ENCODE measurements at places on chromosomes 1 and 21.

- DNase-seq: no peak
These were observed 256.1 kb upstream of the PTBP2 start for GRCh38 chr1:96465441-96465840.

- peak; percentile 63 for DNase-seq
These were observed 579 bp upstream of the TENT5C start for GRCh38 chr1:117605164-117605773.

GRCh38 chr1:158179301-158180041 lies 1.2 kb upstream of the CD1D start:
- DNase-seq: no peak

GRCh38 chr1:244849189-244849866 lies 13.9 kb downstream of the COX20 start:
- no peak for DNase-seq

DNA sequence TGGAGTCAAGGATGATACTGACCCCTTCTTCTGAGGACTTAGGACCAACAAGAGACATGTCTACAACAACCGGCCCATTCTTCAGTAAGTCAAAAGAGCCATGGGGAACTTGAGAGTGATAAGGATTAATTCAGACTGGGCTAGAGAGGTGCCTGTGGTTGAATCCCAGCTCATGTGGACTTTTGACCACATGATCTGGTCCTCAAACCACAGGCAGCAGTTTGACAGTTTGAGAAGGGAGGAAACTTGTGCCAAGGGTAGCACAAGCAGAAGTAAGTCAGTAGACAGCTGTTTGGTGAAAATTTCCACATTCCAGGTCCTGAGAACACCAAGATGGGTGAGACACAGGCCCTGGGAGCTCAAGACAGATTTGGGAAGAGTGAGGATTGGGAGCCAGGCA lies 19.8 kb downstream of the SH3BP5L start:
- peak; percentile 10 for DNase-seq

- peak; percentile 13 for DNase-seq
These were observed 49.5 kb upstream of the CD46 start for GRCh38 chr1:207702317-207702716.

- DNase-seq: no peak
These were observed 708 bp downstream of the CHRNB2 start for GRCh38 chr1:154568157-154568815.

GRCh38 chr1:992362-992761 lies 7.5 kb downstream of the HES4 start:
- DNase-seq: no peak

GRCh38 chr1:20949871-20950590 lies 162.9 kb upstream of the HP1BP3 start:
- no peak for DNase-seq

DNA sequence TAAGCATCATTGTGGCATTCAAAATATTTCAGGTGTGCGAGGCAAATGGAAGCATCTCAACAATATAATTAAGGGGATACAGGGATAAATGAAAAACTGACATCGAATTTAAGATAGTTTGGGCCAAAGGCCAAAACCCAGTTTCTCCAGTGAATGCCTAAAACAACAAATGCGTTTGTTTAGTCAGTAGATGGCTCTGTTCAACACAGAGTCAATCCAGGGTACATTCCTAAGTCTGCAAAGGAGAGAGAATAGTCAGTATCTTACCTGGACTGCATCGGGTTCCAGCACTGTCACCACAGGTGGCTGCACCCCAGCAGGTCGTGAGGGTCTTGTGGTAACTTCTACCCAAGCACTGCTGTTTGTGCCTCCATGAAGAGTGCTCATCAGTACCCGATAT lies 321.1 kb downstream of the KCTD3 start:
- DNase-seq: no peak

DNA sequence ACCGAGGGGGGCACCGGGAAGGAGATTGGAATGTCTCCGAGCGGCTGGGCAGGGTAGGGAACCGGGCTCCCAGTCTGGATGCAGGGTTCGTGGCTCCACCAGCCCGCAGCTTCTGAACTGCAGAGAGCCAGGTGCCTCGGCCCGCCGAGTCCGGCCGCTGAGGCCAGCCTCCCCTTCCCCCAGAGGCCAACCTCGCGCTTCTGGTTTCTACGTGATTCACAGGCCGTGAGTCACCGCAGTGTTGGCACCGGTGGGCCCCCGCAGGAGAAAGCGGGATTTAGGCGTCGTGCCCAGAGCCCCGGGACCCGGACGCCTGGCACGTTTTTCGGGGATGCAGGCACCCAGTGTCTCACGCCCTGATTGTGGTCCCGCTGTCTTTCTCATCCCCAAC lies 458 bp downstream of the CRABP2 start:
- DNase-seq: peak; percentile 74

DNA sequence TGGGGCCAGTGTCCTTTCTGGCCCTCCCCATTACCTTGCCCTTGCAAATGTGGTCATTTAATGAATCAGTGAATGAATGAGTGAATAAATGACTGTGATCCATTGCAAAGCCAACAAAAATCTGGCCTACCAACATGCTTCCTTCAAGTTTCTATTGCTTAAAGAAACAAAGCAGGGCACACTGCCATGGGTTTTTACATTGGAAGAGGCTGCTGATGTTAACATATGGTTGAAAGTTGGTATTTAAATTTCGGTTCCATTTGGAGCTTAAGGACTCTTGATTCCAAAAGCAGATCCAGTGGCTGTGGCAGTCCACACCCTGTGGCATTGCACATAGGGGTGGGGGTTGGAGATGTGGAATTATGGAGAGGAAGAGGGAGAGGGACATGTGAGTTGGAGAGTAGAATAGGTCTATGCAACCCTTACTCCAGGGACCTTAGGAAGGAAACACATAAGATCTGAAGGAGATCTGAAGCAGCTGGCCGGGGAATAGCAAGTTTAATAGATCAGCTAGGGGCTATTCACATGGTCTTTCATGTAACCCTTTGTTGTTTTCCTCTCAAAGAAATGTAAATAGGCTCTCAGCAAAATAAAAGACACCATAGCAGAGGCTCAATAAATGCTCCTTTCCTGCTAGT lies 7.2 kb downstream of the ABCA4 start:
- no peak for DNase-seq

GRCh38 chr1:41927118-41927517 lies 8.4 kb upstream of the HIVEP3 start:
- DNase-seq: no peak

- DNase-seq: peak; percentile 89
These were observed 84.2 kb downstream of the SH3GLB1 start for GRCh38 chr1:86788300-86789206.

DNA sequence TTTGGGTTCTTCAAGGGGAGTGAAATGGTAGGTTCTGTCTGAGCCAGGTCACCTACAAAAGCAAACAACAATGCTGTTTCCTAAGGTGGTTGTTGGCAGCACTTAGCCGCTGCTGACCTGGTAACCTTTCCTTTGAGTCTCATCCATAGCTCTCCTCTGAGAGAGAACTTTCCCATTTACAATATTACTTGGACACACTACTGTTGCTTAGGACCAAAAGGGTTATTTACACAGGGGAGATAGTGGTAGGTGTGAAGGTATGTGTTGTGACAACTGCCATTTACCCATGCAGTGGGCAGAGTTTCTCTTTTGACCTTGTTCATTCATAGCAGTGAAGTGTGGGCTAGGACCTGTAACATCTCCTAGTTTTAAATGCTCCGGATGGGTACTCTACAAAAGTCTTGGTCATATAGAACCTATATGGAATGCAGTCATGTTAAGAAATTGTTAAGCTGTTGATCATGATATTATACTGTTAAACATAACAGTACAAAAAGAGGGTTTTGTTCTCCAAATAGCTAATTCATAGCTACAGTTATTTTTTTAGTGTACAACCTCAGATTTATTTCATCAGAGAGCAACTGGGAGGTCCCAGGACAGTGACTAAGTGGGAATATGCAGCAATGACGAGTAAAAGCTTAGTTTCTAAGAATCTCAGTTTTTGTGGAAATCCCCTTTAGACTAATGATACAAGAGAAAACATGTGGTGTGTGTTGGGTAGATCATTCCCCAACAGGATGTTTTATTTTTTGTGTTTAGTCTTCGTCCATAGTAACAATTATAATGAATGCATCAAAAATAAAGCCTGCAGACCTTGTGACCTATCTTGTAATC lies 219.7 kb downstream of the NFIA start:
- DNase-seq: peak; percentile 32

DNA sequence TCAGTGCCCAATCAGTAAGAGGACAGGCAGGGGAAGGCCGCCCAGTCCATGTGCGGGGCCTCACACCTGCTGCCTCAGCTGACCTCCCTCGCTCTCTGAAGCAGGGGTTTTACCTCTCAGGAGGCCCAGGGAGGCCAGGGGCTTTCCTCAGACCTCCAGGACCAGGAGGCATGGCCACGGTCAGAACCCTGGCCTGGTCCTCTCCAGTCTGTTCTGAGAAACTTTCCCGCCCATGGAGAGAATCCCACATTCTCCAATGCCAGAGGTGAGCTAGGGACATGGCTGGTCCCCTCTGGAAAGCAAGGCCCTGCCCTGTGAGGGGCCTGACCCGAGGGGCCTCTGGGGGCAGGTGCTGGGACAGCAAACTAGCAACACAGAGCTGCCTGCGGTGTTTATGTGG lies 68.2 kb downstream of the DMRTB1 start:
- DNase-seq: no peak

GRCh38 chr1:28796352-28797211 lies 15.4 kb upstream of the OPRD1 start:
- DNase-seq: no peak

- peak; percentile 74 for DNase-seq
These were observed 61.8 kb upstream of the PTGFRN start for GRCh38 chr1:116847688-116848531.

GRCh38 chr1:152441756-152442155 lies 27.7 kb upstream of the CRNN start:
- DNase-seq: no peak

GRCh38 chr1:216807696-216808095 lies 84.5 kb upstream of the ESRRG start:
- no peak for DNase-seq

- DNase-seq: no peak
These were observed 5.2 kb downstream of the TMCO1 start for GRCh38 chr1:165763442-165763841.

DNA sequence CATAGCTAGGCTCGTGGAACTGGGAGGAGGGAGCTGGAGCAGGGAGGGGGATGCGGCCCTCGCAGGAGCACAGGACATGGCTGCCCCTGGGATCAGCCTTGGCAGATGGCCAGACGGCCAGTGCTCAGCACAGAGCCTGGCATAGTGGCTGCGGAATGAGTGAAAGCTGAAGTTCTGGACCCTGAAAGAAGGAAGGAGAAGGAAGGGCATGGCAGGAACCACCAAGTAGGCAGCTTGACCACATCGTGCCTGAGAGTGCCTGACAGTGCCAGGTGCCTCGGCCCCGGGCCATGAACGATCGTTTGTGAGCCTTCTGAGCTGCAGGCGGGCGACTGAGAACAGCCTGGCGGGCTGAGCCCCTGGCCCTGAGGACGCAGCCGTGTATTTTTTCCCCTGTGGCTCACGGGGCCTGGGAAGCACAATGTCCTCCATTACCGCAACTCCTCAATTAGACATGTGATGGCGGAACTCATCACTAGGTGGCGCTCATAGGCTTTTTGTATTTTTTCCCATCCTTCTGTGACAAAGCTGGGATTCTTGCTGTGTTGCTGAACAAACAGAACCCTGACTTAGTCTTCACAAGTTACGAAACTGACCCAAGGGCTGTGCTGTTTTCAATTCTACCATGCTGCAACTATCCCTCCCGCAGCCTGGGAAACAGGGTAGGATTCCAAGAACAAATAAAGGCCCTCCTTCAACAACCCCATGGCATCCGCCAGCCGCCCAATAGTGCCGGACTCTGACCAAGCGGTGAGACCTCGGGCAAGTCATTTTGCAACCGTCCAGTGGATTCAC lies 29.9 kb upstream of the TMEM61 start:
- peak; percentile 86 for DNase-seq

DNA sequence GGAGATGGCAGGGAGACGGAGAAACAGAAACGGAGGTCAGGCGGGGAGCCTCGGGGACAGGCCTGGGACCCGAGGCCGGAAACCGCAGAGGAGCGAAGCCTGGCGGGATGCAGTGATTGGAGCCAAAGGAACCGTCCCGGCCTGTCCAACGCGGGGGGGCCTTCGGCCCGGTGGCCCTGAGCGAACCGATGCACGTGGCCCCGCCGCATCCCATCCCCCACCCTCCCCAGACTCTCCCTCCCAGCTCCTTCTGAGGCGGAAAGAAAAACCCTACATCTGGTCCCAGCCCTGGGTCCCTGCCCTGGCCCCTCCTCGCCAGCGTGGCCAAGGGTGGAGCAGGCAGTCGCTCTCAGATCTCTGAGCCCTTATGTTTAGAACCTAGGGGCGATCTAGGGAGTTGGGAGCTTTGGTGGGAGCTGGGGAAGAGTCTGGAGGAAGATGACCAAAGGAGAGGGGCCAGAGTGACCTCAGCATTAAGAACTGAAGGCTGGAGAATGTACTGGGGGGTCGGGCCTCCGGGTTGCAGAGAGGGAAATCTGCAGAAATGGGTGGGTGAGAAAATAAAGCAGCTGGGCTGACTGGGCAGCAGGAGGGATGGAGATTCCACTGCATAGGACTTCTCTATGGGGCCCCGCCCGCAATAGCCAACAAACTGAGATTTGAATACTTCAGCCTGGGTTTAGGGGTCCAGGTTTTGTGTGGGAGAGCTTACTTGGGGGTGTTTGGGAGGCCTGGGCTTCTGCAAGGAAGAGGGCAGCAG lies 1.5 kb upstream of the CRABP2 start:
- DNase-seq: peak; percentile 84

DNA sequence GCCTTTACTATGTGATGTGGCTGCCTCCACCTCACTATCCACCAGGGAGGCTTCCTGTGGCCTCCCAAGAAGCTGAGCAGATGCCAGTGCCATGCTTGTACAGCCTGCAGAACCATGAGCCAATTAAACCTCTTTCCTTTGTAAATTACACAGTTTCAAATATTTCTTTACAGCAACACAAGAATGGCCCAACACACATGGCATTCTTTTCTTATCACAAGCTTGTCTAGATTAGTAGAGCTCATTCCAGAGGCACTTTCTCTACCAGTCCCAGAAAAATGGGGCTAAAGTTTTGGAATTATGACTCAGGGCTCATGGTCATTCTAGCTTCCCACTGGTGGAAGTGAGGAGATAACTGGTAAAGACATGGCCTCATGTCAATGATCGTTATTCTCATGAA lies 655.2 kb downstream of the LMO4 start:
- no peak for DNase-seq

DNA sequence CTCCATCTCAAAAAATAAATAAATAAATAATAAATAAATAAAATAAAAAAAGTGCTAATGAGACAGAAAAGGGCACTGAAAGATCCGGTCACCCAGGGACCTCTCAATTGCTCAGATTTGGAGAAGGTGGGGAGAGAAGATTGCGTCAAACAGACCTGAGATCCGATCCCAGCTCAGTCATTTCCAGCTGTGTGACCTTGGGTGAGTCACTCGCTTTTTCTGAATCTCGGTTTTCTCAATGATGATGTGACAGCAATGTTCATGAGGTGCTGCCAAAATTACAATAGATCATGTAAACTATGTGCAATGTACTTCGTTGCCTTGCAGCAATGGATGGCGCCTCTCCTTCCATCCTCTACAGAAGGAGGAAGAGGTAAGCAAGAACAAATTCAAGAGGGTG lies 11.1 kb upstream of the MEF2D start:
- peak; percentile 40 for DNase-seq

- peak; percentile 10 for DNase-seq
These were observed 29.8 kb downstream of the MEGF6 start for GRCh38 chr1:3581296-3582036.

- DNase-seq: no peak
These were observed 258.8 kb downstream of the VAV3 start for GRCh38 chr1:107706182-107706581.

GRCh38 chr1:206946261-206946660 lies at the start of gene PIGR:
Gene PIGR (minus strand): TSS chr1:206946466. CDS start chr1:206940531, 5,935 bp downstream.
- no peak for DNase-seq

Measured in EH (cell line).